ENCODE measurements at places on chromosomes 11 and 22.

- no peak for DNase-seq
Observed at GRCh38 chr11:40228662-40229061, 1230.8 kb downstream of the LRRC4C start.

DNA sequence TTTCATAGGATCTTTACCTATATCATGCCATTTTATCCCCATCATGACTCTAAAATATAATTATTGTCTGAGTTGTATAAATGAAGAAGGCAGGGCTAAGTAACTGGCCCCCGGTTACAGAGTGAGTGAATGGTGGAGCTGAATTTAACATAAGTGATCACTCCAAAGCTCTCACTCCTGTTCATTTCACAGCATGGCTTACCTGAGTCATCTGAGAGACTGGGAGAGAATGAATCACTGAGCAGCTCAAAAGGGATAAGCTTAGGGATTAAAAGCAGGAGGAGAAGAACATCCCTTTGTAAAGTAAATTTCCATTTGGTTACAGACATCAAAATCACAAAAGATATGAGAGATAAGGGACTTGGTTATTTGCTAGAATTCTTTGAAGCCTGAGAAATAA, 294.0 kb upstream of the CTSC start:
- DNase-seq: no peak

DNA sequence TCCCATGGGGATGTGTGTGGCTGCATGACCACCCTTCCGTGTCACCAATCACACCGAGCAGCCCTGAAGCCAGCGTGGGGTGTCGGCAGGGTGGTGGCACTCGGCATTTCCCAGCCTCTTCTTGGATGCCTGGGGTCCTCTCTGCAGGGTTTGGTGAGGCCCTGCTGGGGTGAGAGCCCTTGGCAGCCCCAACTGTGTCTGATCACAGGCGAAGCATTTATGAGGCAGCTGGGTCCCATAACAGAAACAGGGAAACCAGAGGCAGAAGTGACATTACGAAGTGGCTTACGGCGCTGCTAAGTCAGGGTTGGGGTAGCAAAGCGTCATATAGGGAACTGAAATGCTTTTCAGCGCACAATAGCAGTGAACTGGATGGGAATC, 92.3 kb upstream of the SEPTIN5 start:
- no peak for DNase-seq

GRCh38 chr11:74487875-74488274, 5.6 kb downstream of the LIPT2 start:
- DNase-seq: no peak

DNA sequence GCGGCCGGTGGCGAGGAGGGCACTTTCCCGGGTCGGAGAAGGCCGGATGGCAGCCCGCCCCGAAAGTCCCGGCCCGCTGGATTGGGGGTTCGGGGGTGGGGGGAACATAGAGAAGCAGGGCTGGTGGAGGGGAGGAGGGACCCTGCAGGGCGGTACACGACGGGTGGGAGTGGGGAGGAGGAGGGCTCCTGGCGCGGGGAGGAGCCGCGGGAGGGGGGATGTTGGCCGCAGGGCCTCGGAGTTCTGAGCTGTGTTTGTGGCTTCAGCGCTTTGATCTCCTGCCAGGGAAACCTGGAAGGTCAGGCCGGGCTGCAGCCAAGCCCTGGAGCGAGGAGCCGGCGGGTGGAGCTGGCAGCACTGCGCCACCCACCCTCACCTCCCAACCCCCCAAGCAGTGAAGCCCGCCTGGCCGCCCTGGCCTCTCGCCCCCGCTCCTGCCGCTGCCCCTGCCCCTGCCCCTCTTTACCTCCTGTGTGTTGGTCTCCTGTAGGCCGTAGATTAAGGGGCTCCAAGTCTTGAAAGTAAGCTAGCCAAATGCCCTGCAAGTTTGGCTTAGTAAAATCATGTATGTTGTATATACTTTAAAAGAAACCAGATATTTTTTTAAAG, 30.9 kb downstream of the C22orf31 start:
- DNase-seq: no peak

GRCh38 chr11:1208394-1209261, 14.2 kb upstream of the MUC5B start:
- no peak for DNase-seq

- no peak for DNase-seq
Observed at GRCh38 chr11:88626216-88626615, 288.7 kb upstream of the CTSC start.

DNA sequence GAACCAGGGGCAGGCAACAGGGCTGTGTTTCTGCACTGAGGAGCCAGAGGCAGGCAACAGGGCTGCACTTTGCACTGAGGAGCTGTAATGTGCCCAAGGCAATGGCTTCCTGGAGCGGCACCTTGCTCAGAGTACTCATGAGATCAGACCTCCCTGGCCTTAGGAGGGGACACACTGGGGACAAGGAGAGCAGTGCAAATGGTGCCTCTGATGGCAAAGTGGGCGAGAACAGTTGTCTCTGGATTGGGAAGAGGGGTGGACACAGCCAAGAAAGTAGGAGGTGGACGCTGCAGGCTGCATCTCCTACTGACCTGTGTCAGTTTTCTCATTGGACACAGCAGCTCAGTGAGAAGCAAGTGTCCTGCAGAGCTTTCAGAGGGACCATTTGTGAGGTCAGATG, 1443.3 kb downstream of the TBC1D22A start:
- DNase-seq: no peak

DNA sequence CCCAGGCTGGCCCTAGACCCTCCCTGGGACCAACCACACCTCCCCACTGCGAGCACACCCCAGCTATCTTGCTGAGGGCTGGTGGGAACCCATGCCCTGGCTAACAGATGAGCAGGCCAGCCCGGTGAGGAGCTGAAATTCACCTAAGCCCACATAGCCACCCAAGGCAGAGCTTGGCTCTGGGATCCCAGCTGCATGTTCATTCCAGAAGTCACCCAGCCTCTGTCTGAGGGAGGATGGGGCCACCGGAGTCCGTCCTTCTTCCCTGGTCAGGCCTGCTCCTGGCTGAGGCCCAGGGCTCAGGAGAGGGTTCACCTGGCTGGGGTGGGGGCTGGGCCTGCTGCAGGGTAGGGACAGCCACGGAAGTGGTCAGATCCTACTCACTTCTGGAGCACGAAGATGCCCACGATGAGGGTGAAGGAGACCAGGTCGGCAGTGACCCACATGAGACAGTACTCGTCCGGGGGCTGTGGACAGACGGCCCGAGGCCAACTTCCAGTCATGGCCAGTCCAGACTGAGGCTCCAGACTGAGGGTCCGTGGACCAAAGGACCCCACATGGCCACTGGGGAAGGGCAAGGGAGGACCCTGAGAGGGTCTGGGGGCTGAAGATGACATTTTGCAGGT, 6.6 kb upstream of the KLHL35 start:
- DNase-seq: no peak

GRCh38 chr11:41392596-41392995, 66.9 kb downstream of the LRRC4C start:
- DNase-seq: no peak

DNA sequence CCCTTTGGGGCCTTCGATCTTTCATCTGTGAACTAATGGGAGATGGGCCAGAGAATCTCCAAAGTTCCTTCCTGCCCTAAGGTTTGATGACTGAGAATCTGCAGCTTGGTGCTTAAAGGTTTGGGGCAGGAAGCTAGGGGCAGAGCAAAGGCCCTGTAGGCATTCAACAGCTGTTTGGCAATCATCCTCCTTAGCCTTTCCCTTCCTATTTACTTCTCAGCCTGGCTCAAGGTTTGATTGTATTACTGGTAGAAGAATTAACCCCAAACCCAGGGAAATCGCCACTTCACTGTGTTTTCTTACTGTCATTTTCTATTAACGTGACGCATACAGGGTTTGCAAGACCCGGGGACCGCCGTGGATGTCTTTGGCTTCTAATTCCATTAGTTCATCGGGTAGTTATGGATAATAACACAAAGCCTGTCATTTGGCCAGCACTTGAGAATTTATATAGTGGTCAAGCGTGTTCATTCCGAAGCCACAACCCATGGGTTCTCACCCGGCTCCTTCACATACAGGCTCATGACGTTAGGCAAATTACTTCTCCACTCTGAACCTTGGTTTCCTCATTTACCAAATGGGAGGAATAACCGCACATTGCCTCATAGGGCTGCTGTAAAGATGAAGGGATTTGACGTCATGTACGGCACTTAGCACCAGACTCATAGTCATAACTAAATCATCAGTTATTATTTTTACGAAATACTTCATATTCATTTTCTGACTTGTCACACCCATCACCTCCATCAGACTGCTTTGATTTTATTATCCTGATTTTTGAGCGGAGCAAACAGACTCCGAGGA, 158.1 kb downstream of the FBXO7 start:
- no peak for DNase-seq

DNA sequence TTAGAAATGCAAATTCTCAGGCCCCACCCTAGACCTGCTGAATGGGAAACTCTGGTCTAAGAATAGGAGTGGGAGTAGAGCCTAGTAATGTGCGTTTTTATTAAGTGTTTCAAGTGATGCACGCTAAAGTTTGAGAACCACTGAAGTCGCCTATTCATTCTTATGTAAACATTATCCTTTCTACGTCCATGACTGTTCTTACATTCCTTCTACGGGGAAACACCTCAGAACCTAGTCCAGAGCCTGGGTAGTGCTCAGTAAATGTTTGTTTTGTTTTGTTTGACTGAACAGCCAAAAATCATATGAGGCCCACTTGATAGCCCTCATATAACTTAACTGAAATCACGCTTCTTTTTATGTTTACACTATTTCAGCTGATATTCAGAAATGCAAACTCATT, 29.8 kb downstream of the VSIG10L2 start:
- DNase-seq: no peak

DNA sequence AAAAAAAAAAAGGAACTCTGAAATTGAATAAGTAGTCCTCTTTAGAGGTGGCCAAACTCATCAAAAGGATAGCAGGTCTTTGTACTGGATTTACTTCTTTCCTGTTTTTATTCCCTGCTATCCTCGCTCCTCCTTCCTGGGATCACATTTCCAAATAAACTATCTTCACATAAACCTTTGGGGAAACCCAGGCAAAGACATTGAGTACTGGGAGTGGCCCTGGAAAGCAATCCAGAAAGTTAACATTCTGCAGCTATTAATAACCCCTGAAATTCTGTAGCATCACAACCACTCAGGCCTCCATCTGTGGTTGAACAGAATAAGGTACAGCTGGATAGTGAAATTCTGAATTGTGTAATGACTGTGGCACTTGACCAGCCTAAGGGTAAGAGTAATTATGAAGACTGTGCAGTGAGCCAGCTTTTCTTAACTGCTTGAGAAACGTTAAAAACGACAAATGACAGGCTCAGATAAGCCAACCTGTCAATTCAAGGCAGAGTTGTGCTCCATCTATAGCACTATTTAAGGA, 58.8 kb downstream of the ISX start:
- no peak for DNase-seq

- no peak for DNase-seq
Observed at GRCh38 chr11:42085736-42086135, 626.3 kb upstream of the LRRC4C start.

GRCh38 chr11:14396273-14396672, 37.3 kb upstream of the RRAS2 start:
- DNase-seq: no peak

DNA sequence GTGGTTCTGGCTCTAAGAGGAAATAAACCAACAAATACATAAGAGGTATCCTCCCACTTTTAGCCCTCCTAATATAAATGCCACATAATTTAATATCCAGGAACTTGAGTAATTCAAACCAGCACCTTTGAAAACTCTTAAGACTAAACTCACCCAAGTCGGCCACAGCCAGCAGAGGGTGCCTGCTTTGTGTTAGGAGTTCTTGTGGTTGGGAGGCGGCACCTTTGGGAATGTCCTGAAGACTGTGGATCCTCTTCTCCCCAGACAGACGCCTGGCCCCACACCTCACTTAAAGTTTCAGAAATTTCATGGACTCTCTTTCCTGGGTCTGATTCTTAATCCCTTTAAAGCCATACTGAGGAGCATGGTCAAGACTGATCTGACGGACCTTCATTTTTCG, 169.0 kb downstream of the TBC1D22A start:
- DNase-seq: no peak

DNA sequence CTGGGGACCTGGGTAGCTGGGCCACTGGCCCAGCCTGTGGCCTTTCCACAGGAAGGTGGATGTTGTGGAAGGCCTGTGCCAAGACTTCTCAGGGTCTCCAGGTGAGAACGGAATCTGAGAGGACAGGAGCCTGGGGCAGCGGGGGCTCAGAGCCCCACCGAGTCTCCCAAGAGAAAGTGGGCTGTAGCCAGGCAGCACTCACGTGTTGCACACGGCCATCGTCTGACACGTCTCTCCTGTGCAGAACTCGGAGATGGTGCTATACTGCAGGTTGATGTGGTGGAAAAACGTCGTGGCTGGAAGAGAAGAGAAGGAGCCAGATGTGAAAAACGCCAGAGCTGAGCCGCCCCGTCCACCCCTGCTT, 6.4 kb downstream of the MOB2 start:
- DNase-seq: no peak

DNA sequence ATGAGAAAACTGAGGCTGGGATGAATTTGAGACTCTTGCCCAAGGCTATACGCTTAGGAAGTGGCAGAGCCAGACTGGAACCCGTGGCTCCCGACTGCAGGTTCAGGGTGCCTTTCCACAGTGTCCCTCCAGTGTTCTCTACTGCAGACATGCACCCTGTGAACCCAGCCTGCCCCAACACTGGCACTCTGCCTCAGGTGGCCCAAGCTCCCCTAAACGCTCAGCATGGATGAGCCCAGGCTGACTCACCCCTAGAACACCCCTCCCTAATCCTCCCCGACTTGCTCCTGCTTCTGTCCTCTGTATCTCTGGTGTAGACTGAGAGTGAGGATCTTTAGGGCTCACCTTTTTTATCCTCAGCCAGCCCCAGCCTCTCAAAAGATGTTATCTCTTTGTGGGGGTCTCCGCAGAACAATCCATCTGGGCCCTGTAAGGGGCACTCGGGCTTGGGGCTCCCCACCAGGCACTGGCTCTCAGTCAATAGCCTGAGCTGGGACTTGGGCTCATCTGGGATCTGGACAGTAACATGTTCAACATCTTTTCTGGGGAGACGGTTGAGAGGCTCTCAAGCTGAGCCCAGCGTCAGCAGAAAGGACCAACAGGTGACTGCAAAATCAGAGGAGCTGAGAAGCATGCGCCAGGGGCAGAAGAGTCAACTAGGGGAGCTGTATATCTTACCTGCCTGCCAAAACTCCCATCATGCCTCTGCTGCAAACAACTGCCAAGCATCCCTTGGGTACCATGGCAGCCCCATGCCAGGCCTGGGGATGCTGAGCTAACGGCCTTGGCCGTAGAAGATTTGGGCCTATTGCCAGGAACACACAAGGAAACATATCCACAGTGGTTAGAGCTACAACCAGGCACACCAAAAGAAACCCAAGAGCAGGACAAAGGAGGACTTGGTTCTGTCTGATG, 176.2 kb downstream of the BUD13 start:
- no peak for DNase-seq

DNA sequence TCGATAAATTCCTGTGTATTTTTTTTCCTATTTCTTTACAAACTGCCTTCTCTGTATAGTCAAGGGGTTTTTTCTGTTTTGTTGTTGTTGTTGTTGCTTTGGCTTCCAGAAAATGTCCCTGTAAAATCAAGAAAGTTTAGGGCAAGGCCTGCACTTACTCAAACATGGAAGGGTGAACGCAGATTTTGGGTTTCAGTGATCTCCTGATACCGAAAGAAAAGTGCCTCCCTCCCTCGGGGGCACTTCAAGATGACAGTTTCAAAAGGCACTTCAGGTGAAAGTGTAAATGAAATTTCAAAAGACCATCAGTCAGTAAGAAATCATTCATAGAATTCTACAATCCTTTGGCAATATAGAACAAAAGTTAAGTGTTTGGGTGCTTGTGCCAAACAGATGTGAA, 43.4 kb upstream of the TMPRSS4 start:
- DNase-seq: no peak
